Activated CD4-positive, alpha-beta T cell treated with anti-CD3 and anti-CD28 coated beads, Interleukin-2, amount 50 U/mL, for 48 hours (primary cell): ENCODE measurements at places on chromosomes 2 and 18.

DNA sequence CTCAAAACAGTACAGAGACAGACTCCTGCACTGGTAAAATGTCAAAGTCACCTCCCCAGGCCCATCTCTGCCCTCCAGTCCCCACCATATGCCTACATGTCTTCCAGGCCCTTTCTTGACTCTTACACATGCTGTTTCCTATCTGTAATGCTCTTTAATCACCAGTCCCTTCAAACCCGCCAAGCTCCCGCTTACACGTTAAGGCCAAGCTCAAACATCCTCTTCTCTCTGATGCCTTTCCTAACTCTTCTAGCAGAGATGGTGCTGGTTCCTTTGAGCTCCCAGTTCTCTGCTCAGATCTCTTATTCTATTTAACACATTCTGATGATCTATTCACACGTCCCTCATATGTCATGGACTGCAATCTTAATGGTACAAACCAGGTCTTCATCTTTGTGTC is 5.0 kb downstream of the EVA1A start:
- no peak for DNase-seq

- no peak for DNase-seq
Measured at GRCh38 chr2:238852206-238852869, 4.5 kb downstream of the TWIST2 start.

- peak; percentile 4 for DNase-seq
Measured at GRCh38 chr2:232139171-232139594, 177.7 kb downstream of the DIS3L2 start.

GRCh38 chr2:129913695-129914495 is 65.6 kb upstream of the RAB6C start:
- no peak for DNase-seq

DNA sequence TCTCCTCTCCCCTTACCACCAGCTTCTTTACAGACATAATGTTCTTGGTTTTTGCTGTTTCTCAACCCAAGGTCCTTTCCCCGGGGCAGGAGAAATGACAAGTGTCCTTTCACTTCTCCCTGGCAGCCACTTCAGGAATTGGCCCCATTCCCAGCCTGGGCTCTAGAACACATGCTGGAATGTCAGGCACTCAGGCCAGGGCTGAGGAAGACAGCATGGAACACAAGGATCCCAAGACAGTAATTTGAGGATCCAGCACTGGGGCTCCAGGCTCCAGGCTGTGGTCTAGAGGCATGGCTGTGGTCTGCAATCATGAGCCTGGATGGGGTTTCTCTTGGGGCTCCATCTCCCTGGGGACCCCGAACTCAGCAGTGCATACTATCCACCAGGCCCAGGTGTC is 201.4 kb downstream of the CELF4 start:
- no peak for DNase-seq

GRCh38 chr2:221397187-221397586 is 174.9 kb downstream of the EPHA4 start:
- DNase-seq = no peak

- DNase-seq = no peak
Measured at GRCh38 chr18:50970006-50970405, 2.2 kb downstream of the ELAC1 start.

DNA sequence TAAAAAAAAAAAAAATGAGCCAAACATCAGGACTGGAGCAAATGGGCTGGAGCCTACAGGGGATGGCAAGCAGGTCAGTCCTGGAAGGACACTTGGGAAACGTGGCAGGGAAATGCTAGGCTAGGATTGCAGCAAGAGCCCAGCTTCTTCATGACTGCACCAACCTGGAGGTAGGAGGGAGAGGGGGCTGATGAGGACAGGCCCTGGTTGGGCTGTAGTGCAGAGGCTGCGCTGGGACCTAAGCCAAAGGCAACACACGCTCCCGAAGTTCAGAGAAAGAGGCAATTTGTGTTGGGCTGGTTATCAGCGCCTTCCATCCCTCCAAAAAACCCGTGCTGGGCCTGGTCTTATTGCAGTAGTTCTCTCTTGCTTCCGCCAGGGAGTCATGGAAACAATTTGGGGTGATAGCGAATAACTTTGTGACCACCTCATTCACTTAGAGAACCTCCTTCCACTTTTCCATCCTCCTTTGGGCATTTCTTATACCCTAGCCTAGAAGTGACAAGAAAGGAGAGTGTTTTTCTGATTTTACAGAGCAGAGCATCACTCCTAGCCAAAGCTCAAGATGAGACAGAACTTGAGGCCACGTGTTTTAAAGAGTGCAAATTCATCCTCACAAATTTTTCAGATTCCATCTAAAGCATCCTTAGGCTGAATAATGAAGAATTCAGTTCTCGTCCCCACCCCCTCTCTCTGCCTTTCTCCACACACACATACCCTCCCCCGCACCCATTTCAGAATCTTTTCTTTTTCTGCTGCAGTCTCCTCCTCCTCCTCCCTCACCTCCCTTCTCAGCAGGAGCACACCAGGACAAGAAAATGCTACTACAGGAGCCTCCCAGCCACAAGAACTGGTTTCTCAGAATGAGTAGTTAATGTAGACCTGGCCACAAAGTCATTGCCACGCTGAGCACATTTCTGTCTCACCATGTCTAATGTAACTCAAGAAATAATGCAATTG is 82.5 kb upstream of the STPG4 start:
- no peak for DNase-seq

DNA sequence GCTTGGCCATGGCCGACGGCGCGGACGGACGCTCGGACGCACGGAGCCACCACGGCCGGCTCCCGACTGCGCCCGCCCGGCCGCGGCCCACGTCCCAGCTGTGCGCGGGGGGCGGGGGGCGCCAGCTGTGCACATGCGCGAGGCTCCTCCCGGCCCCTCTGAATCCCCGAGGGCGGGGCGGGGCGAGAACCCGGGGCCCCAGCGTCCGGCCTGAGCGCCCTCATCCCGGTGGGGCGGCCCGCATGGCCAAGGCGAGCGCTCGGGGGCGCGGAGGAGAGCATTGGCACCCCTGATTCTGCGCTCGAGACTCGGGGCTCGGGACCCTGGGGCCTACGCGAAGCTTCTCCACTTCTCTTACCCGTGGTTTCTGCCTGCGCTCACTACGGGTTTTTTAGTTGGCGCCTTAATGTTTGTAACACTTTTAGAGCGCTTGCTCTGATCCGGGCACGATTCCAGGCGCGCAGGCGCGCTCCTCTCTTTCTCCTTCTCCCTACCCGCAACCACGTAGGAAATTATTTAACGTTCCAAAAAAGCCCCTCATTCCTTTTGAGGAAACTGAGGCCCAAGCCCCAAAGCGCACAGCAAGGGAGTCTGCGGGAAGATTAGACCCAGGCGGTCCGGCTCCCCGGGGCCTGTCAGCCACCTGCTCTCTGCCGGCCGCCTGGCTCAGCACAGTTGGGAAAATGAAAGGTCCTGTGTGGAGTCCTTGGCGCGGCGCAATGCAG is at the start of gene PXDN:
PXDN (minus strand) TSS at position 70 of the 725 bp plus-strand sequence; CDS start at position 10, 60 bp downstream.
- DNase-seq = no peak

DNA sequence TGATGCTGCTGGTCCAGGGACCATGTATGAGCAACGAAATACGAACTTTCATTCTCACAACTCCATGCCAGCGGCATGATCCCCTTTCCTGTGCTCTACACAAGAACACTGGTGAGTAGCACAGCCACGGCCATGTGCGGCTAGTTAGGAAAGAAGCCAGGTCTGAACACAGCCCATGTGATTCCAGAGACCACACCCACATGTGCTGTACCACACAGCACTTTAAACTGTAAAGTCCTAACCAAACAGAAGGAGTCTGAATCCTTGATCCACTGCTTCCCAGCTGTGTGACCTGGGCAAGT is 33.0 kb upstream of the ACAA2 start:
- no peak for DNase-seq

DNA sequence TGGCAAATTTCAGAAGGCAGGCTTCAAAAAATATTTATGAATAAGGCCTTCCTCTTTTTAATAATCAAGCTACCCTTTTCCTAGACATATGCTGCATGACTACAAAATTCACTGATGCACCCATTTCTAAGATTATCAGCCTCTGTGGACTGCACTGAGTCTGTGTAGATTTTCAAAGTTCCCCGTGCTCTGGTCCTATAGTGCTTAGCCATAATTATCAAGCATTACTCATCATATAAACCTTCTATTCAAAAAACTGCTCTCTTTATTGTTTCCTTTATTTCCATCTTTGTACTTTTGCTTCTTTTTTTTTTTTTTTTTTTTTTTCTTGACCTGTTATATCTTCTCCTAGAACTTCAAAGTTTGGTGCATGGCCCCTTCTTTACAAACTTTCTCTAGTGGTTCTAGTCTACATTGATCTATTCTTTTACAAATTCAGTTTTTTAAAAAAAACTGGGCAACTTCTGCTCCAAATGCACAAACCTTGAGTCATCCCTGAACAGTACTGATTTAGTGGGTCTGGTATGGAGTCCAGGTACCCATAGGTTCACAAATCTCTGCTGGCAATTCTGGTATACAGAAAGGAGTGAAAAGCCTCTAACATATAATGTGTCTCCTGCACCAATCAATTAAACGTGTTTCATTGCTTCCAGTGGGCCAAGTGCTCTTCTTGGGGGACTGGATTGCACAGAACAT is 481.9 kb downstream of the NUP35 start:
- no peak for DNase-seq

- DNase-seq = no peak
Measured at GRCh38 chr18:75083761-75084160, 125.2 kb downstream of the PTGR3 start.

- DNase-seq = no peak
Measured at GRCh38 chr2:220504938-220505503, 877.6 kb downstream of the SLC4A3 start.

DNA sequence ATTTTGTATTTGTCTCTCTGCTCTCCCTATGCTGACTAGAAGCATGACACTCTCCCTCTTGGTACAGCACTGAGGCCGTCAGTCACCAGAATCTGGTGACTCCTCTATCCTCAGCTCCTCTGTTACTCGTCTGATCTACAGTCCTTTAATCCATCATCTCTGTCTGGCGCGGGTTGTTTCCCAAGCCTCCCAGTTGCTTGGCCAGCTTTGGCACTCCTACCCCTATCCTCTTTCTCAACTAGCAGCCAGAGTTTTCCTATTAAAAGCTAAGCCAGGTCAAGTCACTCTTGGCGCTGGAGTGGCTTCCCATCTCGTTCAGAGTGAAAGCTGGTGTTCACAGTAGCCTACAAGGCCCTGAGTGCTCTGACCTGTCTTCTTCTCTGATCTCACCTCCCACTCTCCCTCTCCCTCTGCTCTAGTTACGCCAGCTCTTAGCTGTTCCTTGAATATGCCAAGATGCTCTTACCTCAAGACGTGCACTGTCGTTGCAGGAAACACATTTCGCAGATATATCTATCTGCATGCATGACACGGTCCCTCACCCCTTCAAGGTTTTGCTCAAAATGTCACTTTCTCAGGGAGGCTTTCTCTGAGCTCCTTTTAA is 41.8 kb upstream of the PSME4 start:
- DNase-seq = no peak

- no peak for DNase-seq
Measured at GRCh38 chr2:230346921-230347533, 20.0 kb downstream of the SP140L start.

GRCh38 chr2:220747736-220748135 is 824.4 kb downstream of the EPHA4 start:
- no peak for DNase-seq

DNA sequence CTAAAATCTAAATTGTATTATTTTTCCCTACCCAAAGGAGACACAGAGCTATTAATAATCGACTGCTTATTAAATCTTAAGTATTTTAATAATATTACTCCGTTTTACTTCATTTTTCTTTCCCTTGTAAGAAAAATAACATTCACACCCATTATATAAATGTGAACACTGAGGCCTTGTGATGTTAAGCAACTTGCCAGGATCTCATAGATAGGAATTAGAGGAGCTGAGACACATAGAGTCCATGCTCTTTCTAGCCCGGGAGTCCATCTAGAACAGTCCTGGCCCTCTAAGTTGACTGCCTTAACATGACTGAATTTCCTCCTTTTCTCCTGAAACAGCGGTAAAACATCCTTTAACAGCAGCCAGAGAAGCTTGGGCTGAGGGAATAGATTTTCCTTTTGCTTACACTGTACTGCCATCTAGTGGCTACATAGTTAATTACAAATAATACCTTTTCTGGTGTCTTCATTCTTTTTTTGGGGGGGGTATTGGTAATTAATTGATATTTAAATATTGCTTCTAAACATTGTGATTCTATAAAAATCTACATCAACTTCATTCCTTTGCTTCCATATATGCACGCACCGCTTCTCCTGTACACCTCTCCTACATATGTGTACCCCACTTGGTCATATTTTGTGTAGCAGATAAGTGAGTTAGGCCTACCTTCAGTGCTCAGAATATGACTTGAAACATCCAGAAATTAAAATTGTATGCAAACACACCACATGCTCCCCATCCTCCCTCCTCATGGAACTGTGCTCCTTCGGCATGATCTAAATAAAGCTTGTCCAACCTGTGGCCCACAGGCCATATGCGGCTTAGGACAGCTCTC is 125.8 kb upstream of the HNMT start:
- no peak for DNase-seq

DNA sequence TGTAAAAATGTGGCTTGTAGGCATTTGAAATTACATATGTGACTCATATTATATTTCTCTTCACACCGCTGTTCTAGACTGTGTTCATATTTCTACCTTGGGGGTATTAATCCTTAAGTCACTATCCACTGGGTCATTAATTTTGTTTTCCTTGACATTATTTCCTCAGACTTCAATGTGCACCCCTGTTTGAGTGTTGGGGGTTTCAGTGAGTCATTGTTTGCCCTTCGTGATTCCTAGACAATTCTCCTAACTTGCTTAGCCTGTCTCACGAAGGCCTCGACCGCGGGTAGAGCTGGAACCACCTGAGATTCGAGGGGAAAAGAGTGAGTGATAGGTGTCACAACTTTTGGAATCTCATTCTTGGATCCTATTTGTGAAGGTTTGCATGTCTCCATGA is 35.1 kb downstream of the NPAS2 start:
- DNase-seq = no peak

GRCh38 chr18:58682429-58683069 is 11.3 kb downstream of the MALT1 start:
- DNase-seq = no peak

DNA sequence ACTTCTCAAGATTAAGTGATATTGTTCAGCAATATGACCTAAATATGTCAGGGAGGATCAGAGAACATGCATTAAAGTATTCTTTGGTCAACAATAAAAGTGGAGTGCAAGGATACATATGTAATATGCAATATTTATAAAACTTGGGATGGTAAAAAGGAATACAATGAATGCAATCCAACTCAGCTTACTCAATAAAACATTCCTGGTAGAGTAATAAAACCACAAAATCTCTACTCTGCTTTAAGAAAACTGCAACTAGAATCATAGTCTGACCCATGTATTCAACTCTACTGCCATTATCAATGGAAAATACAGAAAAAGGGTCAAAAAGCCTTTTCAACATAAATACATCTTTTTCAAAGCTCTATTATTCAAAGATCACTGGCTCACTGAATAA is 11.6 kb downstream of the IRS1 start:
- DNase-seq = no peak
